RWPE2 (cell line): ENCODE measurements at places on chromosomes 5 and 9.

DNA sequence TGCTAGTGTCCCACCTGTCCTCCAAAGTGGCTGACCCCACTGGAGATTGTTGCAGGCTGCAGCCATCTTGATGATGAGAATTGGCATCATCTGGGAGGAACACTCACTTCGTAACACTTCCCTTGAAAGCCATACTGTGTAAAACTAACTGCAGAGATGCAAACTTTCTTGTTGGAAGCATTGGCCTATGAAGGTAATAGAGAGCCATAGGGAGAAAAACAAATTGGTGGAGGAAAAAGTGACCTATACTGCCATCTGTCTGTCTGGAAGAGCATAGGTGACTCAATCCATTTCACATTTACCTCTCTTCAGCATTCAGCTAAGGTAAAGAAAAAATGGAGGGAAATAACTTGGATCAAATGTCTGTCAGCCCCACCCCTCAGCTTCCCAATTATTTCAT, 473.4 kb downstream of the NTRK2 start:
- H3K4me1 ChIP-seq = no peaks in the 10 kb centered on the region
- H3K4me3 ChIP-seq = no peak overlapping the region
- H3K27me3 ChIP-seq = no peaks in the 10 kb centered on the region

DNA sequence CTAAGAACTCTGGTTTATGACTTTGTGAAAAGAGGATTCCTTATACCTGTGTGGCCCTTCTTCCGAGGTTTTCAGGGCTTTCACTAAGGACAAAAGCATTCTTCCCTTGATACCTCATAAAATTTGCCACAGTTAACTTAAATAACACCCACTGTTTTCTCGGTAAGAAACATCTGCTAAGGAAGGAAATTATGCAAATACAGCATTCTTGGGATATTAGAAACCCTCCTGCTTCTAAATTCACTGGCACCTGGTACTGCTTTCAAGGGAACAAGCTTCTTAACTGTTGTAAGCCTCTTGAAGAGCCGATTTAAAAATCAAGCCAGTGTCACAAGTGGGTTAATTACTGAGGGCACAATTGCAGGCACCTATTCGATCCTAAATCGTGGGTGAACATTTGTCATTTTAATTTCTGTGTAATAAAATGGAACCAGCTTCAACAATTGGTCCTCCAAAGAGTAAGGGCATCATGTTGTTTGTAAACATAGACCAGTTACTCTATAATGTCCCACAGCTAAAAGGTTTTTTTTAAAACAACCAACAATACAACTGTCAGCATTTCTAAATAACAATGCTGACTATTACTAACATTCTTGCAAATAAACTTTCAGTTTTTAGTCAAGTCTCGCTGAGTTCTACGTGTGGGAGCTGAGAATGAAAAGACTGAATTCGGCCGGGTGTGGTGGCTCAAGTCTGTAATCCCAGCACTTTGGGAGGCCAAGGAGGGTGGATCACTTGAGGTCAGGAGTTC, 26.6 kb downstream of the AK3 start:
- H3K27ac ChIP-seq = no peak overlapping the region
- DNase-seq = no peak
- no peaks in the 10 kb centered on the region for H3K4me1 ChIP-seq
- H3K4me3 ChIP-seq = no peak overlapping the region
- H3K27me3 ChIP-seq = no peaks in the 10 kb centered on the region

DNA sequence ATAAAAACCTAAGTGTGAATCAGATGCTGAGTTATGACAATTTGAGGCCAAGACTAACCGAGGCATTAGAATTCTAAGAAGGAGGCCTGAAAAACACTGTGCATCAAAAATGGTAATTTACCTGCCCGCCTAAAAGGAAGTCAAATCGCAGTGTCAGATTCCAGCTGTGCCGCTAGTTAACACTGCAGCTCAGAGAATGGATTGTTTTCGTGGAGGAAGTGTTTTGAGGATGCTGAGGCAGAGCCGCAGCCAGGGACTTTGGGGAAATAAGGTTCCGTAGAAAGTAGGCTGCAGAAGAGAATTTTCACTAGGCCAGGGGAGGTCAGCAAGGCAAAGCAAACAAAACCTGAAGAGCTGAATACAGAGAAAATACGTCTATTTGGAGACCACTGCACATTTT, 226.4 kb upstream of the ISL1 start:
- H3K27ac ChIP-seq = no peak overlapping the region
- H3K4me3 ChIP-seq = no peak overlapping the region
- no peaks in the 10 kb centered on the region for H3K27me3 ChIP-seq
- H3K36me3 ChIP-seq = no peaks in the 10 kb centered on the region

DNA sequence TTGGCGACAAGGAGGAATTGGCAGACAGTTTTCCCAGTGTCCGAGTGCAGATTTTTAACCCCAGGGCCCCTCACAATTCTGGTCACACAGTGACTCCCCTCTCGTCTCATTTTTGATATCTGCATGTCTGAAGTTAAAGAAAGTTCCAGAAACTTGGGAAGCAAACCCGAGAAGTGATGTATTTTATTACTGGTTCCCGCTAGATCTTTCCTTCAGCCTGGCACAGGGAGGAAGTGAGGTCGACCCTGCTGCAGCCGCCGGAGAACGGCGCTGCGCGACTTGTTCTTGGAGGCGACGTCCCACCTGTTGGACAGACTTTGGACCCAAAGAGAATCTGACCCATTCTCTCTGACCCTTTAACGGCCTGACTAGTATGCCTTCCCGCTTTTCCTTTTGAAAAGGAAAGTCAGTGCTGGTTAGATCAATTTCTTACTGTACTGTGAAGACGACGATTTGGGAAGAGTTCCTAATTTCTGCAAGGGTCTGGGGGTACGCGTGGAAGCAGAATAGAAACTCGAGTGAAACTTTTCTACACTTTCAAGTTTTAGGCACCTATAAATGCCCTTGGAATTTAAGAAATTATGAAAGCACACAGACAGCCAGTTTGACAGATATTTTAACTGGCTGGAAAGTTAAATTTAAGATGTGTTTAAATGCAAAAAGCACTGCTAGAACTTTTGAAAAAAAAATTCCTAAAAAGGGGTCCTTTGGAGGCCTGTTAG, 744 bp downstream of the OTULIN start:
- H3K4me3 ChIP-seq = peak overlapping the region; percentile 90
- no peaks in the 10 kb centered on the region for H3K27me3 ChIP-seq
- no peak for DNase-seq
- peaks cover 20% of the 10 kb centered on the region for H3K36me3 ChIP-seq
- H3K27ac ChIP-seq = peak overlapping the region; percentile 81
- H3K4me1 ChIP-seq = peaks cover 39% of the 10 kb centered on the region

DNA sequence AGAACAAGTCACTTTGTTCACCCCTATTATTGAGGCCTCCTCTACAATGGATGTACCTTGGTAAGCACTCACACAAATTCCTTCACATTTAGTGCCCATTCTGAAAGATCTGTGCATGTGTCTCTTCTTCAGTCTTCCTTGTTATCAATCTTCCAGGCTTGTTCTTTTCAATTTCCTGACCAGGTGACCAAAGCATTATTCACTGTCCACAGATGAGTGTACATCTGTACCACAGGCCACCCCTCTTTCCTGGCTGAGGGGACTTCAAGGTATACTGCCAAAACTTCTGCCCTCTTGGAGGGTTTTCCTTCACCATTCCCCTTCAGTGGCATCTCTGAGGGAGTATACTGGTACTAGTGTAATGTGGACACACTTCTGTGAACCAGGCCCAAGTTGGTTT, 25.5 kb upstream of the STOM start:
- no peak overlapping the region for H3K4me3 ChIP-seq
- peaks cover 55% of the 10 kb centered on the region for H3K4me1 ChIP-seq
- H3K36me3 ChIP-seq = no peaks in the 10 kb centered on the region
- no peaks in the 10 kb centered on the region for H3K27me3 ChIP-seq

DNA sequence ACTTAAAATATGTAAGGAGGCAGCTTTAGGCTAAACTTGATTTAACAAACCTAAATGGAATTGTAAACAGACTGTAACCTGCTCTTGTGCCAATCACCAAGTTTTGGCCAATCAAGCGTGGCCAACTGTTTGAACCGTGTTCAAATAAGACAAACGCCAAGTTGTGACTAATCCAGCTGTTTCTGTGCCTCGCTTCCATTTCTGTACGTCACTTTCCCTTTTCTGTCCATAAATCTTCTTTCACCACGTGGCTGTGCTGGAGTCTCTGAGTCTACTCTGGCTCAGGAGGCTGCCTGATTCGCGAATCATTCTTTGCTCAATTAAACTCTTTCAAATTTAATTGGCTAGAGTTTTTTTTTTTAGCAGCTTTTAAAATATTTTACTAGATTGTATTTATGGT, 71.3 kb downstream of the LIX1 start:
- H3K36me3 ChIP-seq = no peaks in the 10 kb centered on the region
- no peaks in the 10 kb centered on the region for H3K27me3 ChIP-seq
- no peak overlapping the region for H3K4me3 ChIP-seq
- no peak for DNase-seq
- no peak overlapping the region for H3K27ac ChIP-seq

GRCh38 chr5:153483482-153483881, 7.0 kb upstream of the GRIA1 start:
- H3K27me3 ChIP-seq = no peaks in the 10 kb centered on the region
- no peak for DNase-seq
- no peaks in the 10 kb centered on the region for H3K4me1 ChIP-seq
- no peak overlapping the region for H3K4me3 ChIP-seq

DNA sequence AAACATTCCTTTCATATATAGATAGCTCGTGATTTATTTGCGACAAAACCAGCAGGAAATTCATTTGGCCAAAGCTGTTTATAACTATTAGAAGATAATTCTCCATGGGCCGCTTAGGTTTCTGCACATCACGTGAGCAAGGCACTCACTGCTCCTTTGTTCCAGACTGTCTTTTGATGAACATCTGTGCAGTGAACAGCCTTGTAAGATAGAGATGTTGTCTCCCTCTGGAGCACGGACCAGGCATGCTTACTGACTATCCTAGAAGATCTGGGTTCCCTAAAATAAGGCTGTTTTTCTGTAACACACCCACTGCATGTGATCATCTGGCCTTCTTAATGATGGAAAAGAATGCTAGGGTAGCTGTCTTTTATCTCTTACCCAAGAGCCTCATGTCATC, 30.9 kb downstream of the YIPF5 start:
- no peaks in the 10 kb centered on the region for H3K27me3 ChIP-seq
- peaks cover 1% of the 10 kb centered on the region for H3K4me1 ChIP-seq
- H3K36me3 ChIP-seq = no peaks in the 10 kb centered on the region
- DNase-seq = no peak

DNA sequence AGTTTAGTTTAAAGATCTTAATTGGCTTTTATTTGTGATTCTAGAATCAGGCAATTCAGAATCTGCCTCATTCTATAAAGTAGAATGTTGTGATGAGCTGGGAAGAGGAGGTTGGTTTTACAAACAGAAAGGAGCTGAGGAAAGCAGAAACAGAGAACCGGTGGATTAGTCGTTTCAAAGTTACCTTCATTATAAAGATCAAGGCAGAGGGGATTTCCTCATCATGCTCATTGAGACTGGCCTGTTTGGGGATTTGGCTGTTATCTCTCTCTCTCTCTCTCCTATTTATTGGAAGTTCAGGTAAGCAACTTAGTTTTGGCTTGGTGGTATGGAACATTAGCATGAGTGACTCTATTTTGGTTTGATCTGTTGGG, 134.0 kb downstream of the GCNT1 start:
- H3K4me1 ChIP-seq = no peaks in the 10 kb centered on the region
- H3K36me3 ChIP-seq = no peaks in the 10 kb centered on the region
- no peak for DNase-seq

DNA sequence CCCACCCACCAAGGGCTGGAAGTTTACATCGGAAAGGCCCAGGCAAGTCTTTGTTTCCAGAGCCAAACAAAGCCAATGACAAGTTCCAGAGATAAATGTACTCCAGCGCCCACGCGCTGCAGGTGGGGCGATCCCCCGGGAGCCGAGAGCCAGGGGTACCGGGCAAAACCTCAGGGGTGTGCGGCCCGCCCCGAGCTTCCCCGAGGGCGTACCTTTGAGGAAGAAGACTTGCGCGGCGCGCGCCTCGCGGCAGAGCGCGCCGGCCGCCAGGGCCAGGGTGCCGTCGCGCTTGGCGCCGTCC, 671 bp downstream of the DUSP1 start:
- H3K4me3 ChIP-seq = peak overlapping the region; percentile 90
- DNase-seq = no peak
- H3K27ac ChIP-seq = peak overlapping the region; percentile 95
- H3K27me3 ChIP-seq = no peaks in the 10 kb centered on the region

- DNase-seq = no peak
- no peaks in the 10 kb centered on the region for H3K36me3 ChIP-seq
- H3K27me3 ChIP-seq = peaks cover 76% of the 10 kb centered on the region
- no peaks in the 10 kb centered on the region for H3K4me1 ChIP-seq
- no peak within 1 kb of the TSS for H3K27ac ChIP-seq
- H3K4me3 ChIP-seq = peak within 1 kb of the TSS; percentile 22
Observed at GRCh38 chr9:98708933-98709911, at the start of gene GABBR2. Gene GABBR2 (minus strand): TSS chr9:98708935. CDS start chr9:98708737, 198 bp downstream.

- no peak overlapping the region for H3K4me3 ChIP-seq
- H3K27me3 ChIP-seq = no peaks in the 10 kb centered on the region
- peaks cover 4% of the 10 kb centered on the region for H3K4me1 ChIP-seq
- DNase-seq = no peak
- H3K36me3 ChIP-seq = no peaks in the 10 kb centered on the region
Observed at GRCh38 chr5:167208911-167209310, 1082.5 kb upstream of the WWC1 start.

DNA sequence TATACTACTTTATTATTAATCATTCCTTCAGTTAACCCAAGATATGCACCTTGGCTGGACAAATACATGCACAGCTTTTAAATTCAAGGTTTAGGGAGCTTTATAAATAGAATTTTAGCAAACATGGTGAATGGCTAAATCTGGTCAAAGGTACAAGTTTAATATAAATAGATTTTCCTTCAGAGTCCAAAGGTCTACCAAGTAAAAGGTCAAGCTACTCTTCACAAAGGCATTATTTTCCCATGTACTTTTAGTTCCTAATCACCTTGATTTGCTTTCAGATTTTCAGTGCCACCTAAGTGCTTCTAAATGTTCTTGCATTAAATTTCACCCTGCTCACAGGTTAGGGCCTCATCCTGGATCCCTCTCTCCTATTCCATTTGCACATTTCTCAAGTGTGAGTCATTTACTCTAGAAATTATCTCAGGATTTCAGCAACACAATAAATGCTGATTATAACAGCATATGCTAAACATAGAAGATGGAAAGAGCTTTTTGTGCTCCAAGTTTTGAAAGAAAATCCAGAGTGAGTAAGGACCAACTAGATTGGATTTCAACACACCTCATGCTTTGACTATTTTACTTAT, 459.4 kb upstream of the ITGA1 start:
- no peaks in the 10 kb centered on the region for H3K4me1 ChIP-seq
- no peak for DNase-seq
- H3K36me3 ChIP-seq = no peaks in the 10 kb centered on the region
- no peak overlapping the region for H3K4me3 ChIP-seq
- H3K27ac ChIP-seq = no peak overlapping the region

GRCh38 chr5:158747816-158748432, 351.8 kb downstream of the EBF1 start:
- H3K27ac ChIP-seq = no peak overlapping the region
- no peaks in the 10 kb centered on the region for H3K36me3 ChIP-seq
- H3K4me1 ChIP-seq = no peaks in the 10 kb centered on the region
- H3K27me3 ChIP-seq = peaks cover 62% of the 10 kb centered on the region
- no peak for DNase-seq
